ENCODE measurements at places on chromosomes 5 and 9.
A peak's percentile ranks its signal among the peaks of the same experiment; 100 is the strongest.

DNA sequence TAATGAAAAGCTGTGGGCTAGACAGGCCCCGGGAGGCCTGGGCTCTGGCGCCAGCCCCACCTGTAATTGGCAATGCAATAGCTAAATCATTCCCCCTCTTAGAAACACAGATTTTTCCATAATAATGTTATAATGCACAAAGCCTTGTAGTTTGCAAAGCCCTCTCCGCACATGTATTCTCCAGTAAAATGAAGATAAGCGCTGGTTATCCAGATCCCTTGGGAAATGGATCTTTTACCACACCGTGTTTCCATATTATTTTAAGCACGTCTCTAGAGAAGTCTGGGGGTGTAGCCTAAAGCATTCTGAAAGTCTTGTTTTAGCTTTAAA is 1.1 kb upstream of the APBA1 start:
- no peak for DNase-seq

DNA sequence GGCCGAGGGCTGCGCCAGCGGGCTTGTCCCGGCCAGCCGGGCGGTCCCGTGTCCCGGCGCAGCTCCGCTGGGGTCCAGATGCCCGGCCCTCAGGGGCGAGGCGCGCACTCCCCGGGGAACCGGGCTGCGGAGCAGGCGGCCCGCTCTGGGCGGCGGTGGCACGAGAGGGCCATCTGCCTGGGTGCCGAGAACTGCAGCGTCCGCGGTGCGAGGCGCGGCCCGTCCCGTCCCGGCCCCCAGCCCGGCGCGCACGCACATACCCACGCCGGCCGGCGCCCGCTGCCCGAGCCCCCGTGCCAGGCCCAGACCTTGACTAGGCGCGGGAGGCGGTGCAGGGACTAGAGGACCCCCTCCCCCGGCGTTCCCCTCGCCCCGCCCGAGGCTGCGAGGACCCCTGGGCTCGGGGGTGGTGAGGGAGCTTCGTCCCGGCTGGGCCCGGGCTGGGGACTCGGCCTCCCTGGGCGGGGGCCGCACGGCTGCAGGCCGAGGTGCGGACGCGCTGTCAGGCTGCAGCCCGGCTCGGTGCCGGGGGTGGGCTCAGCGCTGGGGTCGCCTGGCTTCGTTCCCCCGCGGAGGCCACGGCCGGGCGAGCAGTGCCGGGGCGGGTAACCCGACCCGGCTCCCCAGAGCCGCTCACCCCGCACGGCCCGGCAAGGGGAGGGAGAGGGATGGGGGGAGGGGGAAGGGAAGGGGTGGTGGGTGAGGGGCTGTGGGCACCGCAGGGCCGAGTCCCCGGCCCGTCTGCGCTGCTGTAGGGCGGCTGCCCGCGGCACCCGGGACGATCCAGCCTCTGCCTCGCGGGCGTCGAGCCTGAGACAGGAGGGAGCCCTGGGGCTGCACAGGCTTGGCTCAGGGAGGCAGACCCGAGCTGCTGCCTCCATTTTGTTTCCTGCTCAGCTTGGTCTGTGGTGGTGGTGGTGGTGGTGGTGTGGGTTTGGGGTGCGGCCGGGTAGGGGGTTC is 1.2 kb upstream of the NSD1 start:
- DNase-seq = peak; percentile 15

GRCh38 chr5:645421-645820 is 33.3 kb downstream of the CEP72 start:
- no peak for DNase-seq

DNA sequence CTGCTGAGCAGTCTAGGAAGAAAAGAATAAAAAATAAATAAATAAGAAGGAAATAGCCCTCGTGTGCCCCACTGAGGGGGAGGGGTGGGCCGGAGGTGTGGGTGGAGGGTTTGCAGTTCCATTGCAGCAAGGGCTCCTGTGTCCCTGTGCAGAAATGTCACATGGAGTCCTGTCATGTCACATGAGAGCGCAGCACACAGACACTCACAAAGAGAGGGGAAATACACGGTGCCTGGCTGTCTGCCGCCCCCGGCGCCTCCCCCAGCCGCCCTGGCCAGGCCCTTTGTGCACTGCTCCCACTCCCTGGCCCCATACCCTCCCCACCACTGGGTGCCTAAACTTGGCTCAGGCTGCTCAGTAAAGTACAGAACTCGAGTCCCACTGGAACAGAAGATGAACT is 55.6 kb upstream of the SPTLC1 start:
- DNase-seq = no peak

GRCh38 chr5:55604611-55605067 is 69.9 kb upstream of the PLPP1 start:
- no peak for DNase-seq

DNA sequence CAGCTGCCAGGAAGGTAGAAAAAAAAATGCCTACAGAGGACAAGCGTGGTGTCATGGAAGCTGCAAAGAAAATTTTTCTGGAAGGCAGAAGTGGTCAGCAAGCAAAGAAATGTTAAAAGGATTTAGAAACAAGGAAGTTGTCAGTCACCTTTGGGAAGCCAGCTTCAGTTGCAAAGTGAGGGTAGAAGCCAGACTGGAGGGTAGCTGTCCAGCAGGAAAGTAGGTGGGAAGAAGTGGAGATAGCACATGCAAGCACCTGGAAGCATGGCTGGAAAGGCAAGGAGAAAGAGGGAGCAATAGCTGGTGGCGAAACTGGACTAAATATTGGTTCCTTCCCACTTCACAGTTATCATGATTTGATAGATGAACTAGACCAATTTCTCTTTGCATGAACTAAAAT is 54.3 kb downstream of the ADRB2 start:
- no peak for DNase-seq

DNA sequence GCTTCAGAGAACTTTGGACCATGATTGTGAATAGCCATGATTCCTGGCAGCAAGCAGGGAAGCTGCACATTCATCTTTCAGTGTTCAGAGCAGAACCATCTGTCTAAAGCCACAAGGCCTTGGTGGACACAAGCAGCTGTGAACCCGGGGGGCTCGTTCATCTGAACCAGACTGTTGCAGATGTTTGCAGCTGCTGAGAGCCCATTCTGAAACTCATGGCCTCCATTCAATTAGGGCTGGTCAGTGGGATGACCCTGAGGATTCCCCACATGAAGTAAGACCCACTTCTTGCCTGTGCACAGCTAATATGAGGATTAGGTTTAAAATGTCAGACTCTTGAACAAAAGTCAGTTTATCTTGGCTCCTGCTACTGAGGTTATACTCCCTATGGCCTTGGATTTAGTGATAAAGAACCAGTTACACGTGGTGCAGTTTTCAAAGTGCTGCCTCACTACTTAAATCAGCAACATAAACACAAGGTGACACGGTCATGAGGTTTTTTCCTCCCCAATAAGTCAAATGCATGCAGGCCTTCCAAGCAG is 109.8 kb upstream of the IFNK start:
- no peak for DNase-seq

DNA sequence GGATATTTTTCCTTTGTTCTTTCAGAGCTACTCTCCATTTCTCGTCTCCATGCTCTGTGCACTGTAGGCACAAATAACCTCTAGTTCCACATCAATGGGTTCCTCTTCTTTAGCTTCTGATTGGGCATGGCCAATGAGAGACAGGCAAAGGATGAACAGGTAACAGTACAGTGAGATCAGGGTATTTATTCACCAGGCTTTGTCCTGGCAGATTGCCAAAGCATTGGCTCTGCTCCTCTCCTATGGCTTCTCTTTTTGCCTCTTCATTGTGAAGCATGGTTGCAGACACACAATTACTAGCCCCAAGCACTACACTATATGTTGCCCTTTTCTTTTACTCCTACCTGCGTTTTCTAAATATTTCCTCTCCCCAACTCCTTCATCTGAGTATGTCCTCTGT is 215.1 kb upstream of the ARRDC3 start:
- no peak for DNase-seq

GRCh38 chr9:38413283-38413682 is 11.0 kb downstream of the IGFBPL1 start:
- DNase-seq = no peak

GRCh38 chr9:135753391-135754105 is 51.6 kb downstream of the KCNT1 start:
- DNase-seq = no peak

- DNase-seq = no peak
Measured at GRCh38 chr9:92496396-92497176, 14.3 kb upstream of the ASPN start.

GRCh38 chr5:103414604-103415003 is 148.0 kb downstream of the NUDT12 start:
- no peak for DNase-seq

DNA sequence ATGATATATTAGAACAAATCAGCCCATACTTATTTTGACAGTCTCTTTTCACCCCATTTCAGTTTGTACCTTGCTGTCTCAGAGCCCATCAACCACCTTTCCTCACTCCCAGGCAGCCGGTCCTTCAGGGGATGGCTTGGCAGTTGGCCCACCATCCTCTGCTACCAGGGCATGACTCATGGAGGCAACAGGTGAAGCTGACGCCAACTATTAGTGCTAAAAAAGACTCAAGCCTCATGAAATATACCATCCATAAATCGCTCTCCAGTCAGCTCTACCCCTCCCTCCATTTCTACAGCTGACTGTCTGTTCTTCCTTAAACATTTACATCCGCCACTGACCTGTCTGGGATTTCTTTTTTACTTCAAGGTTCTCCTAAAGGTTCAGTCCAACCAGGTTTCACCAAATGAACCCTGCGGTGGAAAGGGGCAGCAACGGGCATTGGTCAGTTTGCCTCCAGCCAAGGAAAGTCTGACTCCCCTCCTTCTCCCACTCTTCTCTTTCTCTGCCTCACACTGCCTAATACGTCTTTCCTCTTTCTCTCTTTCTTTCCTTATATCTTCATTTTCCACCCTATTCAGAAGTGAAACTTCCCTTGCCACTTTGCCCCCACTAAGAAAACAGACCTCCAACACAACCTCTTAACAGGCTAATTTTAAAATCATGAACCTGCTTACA is 439.1 kb downstream of the RAB3C start:
- DNase-seq = no peak

- DNase-seq = no peak
Measured at GRCh38 chr5:173341961-173342430, 13.8 kb upstream of the STC2 start.

- DNase-seq = no peak
Measured at GRCh38 chr9:132804576-132805295, 73.3 kb downstream of the AK8 start.

DNA sequence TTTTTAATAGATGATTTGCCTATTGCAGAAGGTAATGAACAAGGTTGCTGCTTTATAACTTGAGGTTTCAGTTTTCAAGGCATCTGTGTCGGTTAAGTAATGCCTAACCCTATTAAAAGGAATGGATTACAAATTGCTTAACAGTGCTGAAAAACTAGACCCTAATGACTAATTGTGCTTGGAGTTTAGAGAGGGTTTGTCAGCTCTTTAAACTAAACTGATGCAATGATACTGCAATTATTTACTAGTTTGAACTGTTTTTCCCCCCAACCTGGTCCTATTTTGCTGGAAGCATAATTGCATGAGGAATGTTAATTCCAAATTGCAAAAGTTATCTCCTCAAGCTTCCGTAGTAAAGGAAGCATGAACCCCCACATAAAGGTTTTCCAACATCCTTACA is 39.3 kb upstream of the TLX3 start:
- DNase-seq = no peak

DNA sequence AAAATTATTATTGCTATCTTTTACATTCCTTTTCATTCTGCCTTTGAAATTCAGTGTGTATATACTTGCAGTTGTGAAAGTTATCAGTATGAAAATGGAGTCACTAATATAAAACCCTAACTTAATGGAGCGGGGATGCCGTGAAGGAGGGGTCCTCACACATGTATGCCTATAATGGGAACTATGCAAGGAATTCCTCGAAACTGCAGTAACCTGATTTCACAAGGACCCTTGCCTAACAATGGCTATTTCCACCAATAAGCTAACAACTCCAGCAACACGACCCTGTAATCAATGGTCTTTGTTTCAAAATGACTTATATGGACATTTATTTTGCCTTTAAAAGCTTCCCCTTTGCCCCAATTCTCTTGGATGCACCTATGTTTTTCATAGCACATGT is 12.6 kb upstream of the MLLT3 start:
- DNase-seq = no peak

GRCh38 chr9:86036555-86036954 is 62.8 kb downstream of the GOLM1 start:
- no peak for DNase-seq

GRCh38 chr9:19231126-19231903 is 822 bp downstream of the DENND4C start:
- no peak for DNase-seq

DNA sequence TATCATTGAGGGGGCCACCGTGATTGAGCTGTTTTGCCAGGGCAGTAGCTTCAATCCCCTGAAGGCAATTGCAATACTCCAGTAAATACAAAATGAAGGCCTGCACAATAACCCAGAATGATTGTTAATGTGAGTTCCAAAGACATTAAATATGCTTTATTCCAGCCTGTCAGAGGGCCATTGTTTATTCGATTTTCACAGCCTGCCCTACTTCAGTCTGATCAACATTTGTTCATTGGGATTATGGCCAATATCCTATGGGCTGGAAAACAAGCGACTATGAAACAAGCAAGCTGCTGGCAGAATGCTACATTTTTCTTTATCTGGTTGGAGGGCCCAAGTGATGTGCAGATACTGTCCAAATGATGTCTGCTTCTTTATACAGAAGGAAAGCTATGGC is 543.1 kb downstream of the TLE1 start:
- no peak for DNase-seq

- DNase-seq = no peak
Measured at GRCh38 chr9:84504360-84504759, 163.8 kb upstream of the SLC28A3 start.

GRCh38 chr5:19270153-19270552 is 717.8 kb downstream of the CDH18 start:
- no peak for DNase-seq

Data from stimulated activated CD4-positive, alpha-beta T cell treated with anti-CD3 and anti-CD28 coated beads, Interleukin-2, amount 100 ng/mL, for 4 hours (primary cell).